ENCODE measurements at places on chromosomes 3 and 15.

GRCh38 chr3:53823956-53824657, 22.1 kb downstream of the CHDH start:
- no peak for DNase-seq

GRCh38 chr3:185943760-185944106, 5.9 kb upstream of the TRA2B start:
- DNase-seq = no peak

GRCh38 chr3:172646439-172647015, 64.3 kb downstream of the NCEH1 start:
- no peak for DNase-seq

DNA sequence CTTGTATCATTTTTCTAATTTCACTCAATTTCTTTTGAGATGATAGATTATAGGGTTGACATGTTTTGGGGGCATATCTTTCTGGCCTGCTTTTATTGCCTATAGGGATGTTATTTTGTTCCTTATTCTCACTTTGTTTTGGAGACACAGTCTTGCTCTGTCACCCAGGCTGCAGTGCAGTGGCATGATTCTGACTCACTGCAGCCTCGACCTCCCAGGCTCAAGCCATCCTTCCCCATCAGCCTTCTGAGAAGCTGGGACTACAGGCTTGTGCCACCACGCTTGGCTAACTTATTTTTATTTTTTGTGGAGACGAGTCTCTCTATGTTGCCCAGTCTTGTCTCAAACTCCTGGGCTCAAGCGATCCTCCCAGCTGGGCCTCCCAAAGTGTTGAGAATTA, 72.8 kb upstream of the FAN1 start:
- no peak for DNase-seq

DNA sequence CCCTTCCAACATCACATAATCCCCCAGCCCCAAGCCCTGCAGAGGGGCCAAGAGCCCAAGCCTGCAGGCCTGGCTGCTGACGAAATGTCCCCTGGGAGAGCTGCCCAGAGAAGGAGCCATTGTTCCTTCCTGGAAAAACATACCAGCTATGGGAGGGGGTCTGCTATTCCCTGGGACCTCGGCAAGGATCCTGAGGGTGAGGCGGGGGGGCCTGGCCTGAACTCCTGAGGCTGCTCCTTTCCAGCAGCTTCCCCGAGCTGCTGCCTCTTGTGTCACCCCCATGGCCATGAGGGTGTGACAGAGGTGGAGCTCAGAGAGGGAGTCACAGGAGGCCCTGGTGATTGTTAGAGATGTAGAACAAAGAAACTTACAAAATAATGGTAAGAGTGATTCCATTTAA, 12.9 kb downstream of the LOXL1 start:
- no peak for DNase-seq

GRCh38 chr3:138625707-138626365, 17.3 kb downstream of the FAIM start:
- peak; percentile 11 for DNase-seq

DNA sequence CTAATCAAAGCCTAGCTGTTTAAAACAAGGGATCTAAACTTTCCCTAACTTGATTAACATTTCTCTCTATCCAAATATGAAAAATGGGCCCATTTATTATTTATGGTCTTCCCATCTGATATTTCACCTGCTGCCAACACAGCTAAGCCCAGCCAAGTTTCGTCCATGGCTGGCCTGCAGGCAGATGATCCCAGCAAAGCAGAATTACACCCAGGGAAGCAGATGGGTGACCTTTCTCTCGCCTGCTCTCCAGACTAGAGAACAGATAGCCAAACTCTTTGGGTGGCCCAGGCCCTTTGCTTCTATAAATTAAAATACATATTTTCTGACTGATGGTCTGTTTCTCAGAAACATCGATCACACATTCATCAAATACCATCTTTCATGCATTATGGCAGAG, 1038.8 kb downstream of the AGBL1 start:
- DNase-seq = no peak

- peak; percentile 2 for DNase-seq
Measured at GRCh38 chr3:4271834-4272233, 31.3 kb upstream of the SETMAR start.

DNA sequence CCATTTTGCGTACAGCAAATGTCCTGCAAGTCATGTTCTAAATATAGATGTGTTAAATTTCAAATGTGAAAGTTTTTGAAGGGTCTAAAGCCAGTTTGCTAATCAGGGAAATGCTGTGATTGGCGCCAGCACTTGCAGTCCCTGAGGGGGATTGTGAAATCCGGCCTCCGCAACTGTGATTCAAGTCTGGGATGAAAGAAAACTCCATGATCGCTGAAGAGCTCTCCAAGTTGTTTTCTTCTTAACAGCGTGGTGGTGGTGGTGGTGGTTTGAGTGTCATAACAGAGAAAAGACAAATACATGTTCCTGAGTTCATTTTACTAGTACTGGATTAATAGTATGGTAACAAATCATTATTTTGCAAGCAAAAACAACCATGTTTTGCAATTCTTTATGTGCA, 51.8 kb downstream of the MITF start:
- peak; percentile 83 for DNase-seq

DNA sequence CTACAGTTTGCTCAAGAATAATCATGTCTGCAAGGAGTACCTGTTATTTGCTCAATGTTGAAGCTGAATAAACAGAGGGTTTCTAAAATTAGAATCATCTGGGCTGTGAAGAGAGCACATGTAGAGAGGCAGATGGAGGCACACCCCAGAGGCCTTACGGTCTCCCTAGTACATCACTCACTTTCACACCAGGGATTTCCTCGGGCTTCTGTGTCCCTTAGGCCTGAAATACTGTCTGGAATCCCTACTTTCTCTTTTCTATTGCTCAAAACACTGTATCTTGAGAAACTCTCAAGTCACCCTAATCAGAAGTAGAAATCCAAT, 473.7 kb upstream of the ROBO2 start:
- DNase-seq = no peak

DNA sequence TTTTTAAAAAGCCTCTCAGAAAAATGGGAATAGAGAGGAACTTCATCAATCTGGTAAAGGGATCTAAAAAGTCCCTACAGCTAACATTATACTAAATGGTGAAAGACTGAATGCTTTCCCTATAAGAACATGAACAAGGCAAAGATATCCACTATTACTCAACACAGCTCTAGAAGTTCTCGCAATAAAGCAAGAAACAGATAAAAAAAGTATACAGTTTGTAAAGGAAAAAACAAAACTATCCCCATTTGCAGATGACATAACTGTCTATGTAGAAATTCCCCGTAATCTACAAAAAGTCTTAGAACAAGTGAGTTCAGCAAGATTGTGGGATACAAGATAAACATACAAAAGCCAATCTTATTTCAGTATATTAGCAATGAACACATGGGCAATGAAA, 15.4 kb downstream of the EDC3 start:
- no peak for DNase-seq

- DNase-seq = no peak
Measured at GRCh38 chr15:22851513-22851912, 13.0 kb downstream of the NIPA2 start.

DNA sequence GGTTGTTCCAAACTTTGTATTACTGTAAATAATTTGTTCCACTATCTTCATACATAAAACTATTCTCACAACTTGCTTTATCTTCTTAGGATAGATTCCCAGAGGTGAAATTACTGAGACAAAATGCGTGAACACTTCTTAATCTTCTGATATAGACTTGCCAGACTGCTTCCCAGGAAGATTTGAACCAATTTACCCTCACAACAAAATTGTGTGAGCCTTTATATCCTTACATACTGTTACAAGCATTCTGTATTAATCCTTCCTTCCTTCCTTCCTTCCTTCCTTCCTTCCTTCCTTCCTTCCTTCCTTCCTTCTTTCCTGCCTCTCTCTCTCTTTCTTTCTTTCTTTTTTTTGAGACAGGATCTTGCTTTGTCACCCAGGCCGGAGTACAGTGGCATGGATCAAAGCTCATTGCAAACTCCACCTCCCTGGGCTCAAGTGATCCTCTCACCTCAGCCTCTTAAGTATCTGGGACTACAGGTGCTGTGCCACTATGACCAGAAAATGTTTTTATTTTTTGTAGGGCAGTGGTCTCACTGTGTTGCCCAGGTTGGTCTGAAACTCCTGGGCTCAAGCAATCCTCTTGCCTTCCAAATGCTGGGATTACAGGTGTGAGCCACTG, 57.1 kb upstream of the SSR3 start:
- DNase-seq = no peak

DNA sequence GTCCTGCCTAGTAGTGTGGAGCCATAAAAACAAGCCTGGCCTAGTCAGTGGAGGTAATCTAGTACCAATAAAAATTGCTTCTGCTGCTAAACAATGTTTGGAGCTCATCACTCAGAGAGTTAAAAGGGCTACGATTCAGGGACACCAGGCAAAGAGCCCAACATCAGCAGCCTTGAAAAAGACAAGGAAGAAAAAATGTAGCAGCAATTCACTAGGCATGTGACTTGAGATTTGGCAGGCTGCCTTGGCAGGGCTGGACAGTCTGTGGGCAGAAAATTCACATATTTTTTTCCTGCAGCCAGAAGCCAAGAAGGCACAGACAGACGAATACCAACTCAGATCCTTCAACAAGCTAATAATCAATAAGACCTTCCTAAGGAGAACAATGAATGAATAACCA, 47.2 kb downstream of the IGSF11 start:
- DNase-seq = peak; percentile 2

GRCh38 chr15:58575045-58575786, 143.4 kb downstream of the LIPC start:
- no peak for DNase-seq

DNA sequence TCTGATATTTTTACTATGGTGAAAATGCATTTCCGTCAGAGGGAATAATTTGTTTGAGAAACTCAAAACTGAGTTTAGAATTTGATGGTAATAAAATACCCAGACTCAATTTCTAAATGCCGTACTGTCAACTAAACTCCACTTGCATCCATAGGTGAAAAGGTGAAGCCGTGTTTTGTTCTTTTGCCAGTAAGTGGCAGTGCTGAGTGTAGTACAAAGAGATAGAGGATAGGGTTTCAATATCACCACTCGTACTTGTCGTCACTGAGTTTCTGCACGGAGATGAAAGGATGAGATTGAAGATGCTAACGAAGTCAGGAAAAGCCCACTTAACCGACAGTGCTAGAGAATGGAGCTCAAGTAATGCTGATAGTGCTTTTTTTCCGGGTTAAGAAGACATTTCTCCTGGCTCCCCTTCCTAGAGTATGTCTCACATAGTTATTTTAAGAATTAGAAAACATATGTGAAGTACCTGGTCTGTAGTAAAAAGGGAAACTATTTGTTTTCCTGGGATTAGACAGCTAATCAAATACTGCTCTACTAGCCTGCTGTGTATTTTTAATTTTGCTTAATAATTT, 345.1 kb downstream of the IL5RA start:
- no peak for DNase-seq

GRCh38 chr15:60573936-60574335, 95.0 kb upstream of the ICE2 start:
- DNase-seq = no peak

DNA sequence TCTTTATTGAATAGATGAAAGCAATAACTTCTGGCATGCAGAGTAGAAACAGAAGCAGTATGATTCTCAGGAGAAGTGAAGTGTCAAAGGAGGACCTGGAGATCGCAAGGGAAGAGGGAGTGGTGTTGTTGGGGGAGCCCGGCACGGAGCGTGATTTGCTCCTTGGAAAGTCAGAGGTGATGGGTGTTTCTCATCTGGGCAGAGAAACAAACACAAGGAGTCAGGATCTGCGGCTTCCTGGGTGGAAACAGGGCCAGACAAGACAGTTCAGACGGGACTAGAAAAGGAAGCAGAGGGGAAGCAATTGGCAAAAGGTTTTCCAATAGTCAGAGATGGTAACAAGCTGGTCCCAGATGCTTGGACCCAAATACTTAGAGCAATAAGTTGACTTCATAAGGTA, 34.4 kb upstream of the CCDC80 start:
- no peak for DNase-seq

DNA sequence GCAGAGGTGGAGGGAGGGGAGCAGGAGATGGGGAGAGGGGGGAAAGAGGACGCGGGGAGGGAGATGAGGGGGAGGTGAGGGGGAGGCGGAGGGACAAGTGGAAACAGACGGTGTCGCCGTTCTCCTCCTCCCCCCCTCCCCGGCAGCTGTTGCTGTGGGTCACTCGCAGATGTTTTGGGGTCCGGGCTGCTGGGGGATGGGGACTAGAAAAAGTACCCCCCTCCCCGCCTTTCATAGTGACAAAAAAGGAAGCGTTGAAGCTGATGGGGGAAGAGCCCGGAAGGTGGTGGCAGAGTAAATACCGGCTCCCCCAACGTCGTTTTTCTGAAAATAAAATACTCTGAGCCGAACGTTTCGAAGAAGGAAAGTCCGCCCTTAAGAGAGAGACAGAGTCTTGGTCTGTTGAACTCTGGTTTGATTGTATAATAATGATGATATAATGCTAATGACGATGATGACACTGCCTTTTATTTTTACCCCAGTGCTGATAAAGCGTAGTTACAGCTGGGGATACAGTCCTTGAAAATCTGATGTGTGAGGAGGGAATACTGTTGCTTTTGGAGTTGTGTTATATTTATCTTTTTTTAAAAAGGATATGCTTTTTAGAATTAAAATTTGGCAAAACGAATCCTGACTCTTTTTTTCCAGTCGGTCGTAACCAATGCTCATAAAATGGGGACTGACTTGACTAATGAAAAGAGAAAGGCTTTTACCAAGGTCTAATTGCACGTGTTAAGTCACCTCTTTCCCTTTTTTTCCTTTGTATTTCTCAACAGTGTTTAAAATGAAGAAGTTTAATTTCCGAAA, 993 bp downstream of the STXBP5L start:
- DNase-seq = no peak

- no peak for DNase-seq
Measured at GRCh38 chr3:184737063-184737462, 25.2 kb upstream of the MAGEF1 start.
